Mammary microvascular endothelial cell (primary cell): ENCODE measurements at places on chromosomes 4 and X. TPM values are rescaled to one million over a fixed set of nuclear protein-coding genes. Genes with fewer than 3 reads are reported as not detected.

Gene CYTL1
- 118 and 121 TPM in 2 replicates for total RNA-seq

Gene SOX3
- not detected in 2 replicates for total RNA-seq

Gene RNF212
- 0.20 TPM in 1 of 2 replicates, not detected in the other for total RNA-seq

Gene CCKAR
- total RNA-seq, result not detected in 2 replicates

Gene CT83
- total RNA-seq, result not detected in 2 replicates

Gene HS3ST1
- 0.98 and 5.0 TPM in 2 replicates for total RNA-seq
